ENCODE measurements at places on chromosomes 6 and 20.

GRCh38 chr20:4341804-4342485 is 326.6 kb upstream of the RNF24 start:
- no peak for DNase-seq

DNA sequence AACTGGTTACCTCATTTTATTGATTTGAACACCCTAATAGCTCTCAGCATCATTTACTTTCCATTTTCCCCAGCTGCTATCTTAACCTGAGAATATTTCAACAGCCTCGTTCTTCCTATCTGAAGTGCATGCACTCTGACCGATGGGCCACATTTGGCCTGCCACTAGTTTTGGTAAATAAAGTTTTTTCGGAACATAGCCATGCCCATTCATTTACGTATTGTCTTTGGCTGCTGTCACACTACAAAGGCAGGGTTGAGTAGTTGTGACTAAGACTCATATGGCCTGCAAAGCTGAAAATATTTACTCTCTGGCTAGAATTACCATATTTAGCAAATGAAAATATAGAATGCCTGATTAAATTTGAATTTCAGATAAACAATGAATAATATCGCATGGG is 10.8 kb downstream of the ADGRF4 start:
- DNase-seq: no peak

- DNase-seq: no peak
Measured at GRCh38 chr6:150271501-150272263, 97.1 kb upstream of the IYD start.

DNA sequence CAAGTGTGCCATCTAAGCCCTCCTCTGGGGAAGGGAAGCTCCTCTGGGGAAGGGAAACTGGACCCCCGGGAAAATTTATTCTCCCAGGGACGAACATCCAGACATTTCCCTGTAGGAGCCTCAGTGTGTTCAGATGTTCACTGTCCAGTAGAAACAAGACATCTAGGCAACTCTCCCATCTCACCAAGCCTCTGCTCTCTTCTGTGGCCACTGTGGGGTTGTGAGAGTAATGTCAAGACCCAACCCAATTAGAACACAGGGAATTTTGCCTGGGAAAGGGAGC is 3.6 kb upstream of the PTGIS start:
- no peak for DNase-seq

DNA sequence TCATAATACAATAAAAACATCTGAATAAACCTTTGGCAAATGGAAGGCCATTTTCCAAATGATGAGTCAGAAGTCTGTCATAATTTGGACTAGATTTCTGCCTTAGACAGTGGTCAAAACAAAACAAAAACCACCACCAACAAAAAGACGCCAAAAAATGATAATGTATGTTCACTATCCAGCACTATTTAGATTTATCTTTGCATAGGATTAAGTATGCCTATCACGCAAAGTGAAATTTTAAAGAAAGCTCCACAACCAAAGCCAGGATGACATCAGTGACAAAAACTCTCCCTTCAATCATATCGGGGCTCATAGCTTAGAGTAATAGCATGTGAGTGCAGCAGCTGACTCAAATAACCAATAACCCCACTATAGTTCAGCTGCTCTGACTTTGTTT is 201.9 kb downstream of the MOXD1 start:
- DNase-seq: no peak

- DNase-seq: no peak
Measured at GRCh38 chr6:74936886-74937285, 269.0 kb downstream of the COL12A1 start.

DNA sequence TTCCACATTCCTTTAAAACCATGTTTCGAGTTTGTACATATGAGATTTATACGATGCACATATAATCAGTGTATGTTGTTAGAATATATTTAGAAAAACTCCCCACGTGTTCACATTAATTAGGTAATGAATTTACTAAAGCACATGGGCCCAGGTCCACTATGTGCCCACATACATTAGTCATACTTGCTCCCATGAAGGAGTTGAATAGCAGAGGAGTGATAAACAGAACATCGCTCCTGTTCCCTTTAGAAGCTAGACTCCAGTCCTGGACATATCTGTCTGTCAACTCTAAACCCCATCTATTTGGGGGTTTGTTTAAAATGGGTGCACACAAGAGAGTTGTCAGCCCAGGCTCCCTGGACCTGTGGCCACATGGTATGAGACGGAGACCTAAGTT is 108.1 kb upstream of the TIAM2 start:
- DNase-seq: no peak

DNA sequence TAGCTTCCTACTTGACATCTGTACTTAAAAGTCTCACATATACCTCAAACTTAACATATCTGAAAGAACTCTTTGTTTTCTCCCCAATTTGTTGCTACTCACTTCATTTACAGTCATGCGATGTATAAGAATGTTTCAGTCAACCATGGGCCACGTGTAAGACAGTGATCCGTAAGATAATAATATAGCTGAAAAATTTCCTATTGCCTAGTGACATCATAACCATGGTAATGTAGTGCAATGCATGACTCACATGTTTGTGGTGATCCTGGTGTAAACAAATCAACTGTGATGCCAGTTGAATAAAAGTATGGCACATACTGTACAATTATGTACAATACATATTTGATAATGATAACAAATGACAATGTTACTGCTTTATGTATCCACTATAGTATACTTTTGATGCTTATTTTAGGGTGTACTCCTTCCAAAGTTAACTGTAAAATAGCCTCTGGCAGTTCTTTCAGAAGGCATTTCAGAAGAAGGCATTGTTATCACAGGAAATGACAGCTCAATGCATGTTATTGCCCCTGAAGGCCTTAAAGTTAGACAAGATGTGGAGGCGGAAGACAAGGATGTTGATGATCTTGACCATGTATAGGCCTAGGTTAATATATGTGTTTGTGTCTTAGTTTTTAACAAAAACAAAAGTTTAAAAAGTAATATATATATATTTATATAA is 579.0 kb downstream of the EPHA7 start:
- DNase-seq: no peak

DNA sequence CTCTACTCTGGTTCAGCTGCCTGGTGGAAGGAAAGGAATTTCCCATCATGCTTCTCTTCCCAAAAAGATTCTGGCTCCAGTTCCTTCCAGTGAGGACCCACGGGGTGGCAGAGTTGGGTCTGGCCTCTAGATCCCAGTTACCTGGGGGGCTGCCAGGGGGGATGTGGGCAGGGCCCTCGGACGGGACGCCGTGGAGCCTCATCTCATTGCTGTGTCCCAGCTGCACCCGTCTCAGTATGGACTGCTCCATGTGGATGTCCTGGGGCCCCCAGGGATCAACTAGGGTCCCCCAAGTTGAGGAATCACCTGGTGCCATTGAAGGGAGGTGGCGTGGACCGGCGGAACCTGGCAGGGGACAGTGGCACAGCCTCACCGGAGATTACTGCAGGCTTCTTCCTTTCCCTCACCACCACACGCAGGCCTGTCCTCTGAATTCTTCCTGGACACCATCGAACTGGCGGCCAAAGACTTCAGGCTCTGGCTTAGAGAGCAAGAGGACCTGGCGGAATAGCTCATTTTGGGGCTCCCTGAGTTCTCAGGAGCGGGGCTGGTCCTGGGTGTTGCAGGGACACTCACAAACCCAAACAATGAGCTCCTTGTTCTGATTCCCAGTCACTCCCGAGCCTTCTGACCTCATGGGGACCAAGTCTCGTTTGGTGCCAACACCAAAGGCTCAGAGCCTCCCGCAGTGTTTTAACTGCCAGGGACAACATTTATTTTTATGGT is 8.5 kb downstream of the ZBP1 start:
- DNase-seq: no peak

DNA sequence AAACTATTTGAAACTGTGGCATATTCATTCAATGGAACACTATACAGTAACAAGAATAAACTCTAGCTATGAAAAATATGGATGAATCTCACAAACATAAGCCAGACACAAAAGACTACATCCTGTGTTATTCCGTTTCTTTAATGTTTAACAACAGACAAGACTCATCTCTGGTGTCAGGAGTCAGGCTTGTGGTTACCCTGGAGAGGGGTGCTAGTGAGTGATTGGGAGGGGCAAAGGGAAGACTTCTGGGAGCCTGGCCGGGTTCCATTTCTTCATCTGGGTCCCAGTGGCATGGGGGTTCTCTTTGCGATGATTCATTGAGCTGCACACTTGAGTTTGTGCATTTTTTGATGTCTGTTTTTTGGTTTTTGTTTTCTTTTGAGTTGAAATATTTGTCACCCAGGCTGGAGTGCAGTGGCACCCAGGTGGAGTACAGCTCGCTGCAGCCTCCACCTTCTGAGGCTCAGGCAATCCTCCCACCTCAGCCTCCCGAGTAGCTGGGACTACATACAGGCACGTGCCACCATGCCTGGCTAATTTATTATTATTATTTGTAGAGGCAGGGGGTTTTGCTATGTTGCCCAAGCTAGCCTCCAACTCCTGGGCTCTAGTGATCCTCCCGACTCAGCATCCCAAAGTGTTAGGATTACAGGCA is 21.2 kb upstream of the TTPAL start:
- DNase-seq: no peak

DNA sequence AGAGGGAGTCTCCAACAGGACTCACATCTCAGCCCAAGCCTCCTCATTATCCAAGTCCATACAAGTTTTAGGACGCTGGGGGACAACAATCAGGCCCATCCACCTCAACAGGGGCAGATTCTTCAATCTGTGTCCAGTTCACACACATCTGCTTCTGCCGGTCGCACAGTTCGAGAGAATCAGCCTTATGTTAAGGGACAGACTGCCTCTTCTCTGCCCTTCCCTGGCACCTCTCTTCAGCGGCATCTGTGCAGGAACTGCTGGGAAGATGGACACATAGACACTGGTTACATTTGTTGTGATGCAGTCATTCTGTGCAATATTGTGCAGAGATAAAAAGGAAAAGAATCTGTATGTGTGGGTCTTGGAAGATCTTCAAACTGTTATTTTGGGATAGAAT is 21.0 kb downstream of the ULBP1 start:
- no peak for DNase-seq

- no peak for DNase-seq
Measured at GRCh38 chr6:127317388-127318128, 25.9 kb downstream of the ECHDC1 start.

GRCh38 chr20:25389401-25389857 is 1.2 kb downstream of the ABHD12 start:
- no peak for DNase-seq

- no peak for DNase-seq
Measured at GRCh38 chr6:108071736-108072276, 2.7 kb downstream of the OSTM1 start.

GRCh38 chr20:25984933-25985332 is 288.3 kb upstream of the ZNF337 start:
- peak; percentile 60 for DNase-seq

DNA sequence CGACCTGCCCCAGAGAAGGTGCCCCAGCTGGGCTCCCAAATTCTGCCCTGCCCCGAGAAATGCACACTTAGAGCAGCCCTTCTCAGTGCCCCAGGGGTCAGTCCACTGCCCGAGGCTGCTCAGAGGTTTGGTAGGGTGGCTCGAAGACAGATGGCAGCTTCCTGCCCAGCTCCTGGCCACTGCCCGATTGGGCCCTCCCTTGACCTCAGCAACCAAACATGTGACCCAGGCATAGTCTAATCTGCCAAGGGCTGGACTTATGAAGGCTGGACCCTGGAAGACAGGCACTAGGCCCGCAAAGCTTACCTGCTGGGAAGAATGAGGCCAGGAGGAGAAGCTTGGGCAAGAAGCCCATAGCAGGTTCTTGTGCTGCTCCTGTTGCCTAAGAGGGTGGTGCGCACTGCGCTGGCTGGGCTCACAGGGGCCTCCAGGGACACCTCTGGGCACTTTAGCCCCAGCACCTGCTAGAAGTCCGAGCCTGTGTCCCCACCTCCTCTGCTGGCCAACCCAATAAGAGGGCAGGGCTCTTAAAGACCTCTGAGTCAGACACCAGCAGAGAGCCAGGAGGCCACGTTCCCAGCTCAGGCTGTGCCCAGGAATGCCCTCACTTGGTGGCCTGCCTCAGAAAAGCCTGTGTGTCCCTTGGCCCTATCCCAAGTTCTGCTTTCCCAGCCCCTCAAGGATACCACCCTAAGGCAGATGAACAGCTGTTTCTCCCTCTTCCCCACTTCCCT is 5.5 kb downstream of the SIGLEC1 start:
- no peak for DNase-seq

GRCh38 chr6:144285798-144286502 is 815 bp downstream of the UTRN start:
- DNase-seq: no peak

GRCh38 chr20:50130995-50131394 is 18.0 kb upstream of the UBE2V1 start:
- no peak for DNase-seq

DNA sequence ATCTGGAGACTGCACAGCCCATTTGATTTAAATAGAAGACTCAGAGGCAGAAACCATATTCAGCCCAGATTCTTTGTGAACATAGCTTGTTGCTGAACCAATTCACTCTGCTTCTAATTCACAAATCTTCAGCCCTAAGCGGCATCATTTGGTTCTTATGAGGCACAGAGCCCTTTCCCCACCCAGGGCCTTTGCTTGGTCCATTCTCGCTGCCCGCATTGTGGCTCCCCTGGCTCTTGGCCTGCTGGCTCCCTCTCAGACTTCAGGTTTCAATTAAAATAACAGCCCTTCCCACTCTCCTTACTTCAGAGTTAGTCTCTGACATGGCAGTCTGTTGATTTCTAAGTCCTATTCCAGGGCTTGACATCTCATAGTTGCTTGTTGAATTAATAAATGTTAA is 9.4 kb upstream of the TMEM14A start:
- DNase-seq: no peak

- no peak for DNase-seq
Measured at GRCh38 chr6:163667372-163668060, 253.0 kb downstream of the QKI start.

DNA sequence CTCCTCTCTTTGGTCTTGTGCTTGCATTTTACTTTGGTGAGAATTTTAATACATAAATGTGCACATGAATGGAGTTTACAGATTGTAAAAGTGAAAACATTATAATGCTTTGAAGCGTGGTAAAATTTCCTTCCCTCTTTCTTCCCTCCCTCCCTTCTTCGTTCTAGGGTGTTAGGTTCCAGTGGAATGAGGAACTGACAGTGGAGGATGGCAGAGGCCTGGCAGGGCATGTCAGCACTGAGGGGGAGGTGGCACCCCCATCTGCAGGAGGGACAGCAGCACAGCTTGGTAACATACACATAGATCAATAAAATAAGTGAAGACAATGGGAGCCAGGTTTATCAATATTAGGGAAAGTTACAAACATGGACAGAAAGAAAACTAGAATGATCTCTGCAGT is 47.5 kb downstream of the RNASET2 start:
- DNase-seq: no peak

GRCh38 chr20:48404598-48404997 is 423.2 kb downstream of the PREX1 start:
- DNase-seq: no peak

GRCh38 chr6:77337392-77337791 is 125.9 kb downstream of the HTR1B start:
- DNase-seq: no peak

- DNase-seq: no peak
Measured at GRCh38 chr20:22464312-22465003, 119.9 kb downstream of the FOXA2 start.

GRCh38 chr6:30752157-30752927 is 8.0 kb upstream of the IER3 start:
- DNase-seq: no peak

- DNase-seq: no peak
Measured at GRCh38 chr6:15147827-15148226, 98.0 kb upstream of the JARID2 start.
